ENCODE measurements at places on chromosomes 1 and 21.

DNA sequence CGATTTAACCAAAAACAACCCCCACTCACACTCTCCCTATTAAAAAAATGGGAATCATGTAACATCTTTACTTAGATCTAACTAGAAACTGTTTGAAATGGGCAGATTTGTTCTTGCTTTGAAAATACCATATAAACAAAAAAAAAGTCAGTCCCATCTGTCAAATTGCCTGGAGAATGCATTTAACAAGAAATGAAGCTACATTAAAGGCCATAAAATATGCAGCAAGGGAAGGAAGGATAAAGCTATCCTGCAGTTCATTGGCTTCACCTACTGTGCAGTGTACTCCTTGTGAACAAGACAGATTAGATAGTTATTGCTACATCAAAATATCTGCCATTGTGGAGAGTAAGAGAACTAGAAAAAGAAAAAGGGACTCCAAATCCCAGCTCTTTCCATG, 160.5 kb downstream of the LRRC7 start:
- DNase-seq, result no peak

DNA sequence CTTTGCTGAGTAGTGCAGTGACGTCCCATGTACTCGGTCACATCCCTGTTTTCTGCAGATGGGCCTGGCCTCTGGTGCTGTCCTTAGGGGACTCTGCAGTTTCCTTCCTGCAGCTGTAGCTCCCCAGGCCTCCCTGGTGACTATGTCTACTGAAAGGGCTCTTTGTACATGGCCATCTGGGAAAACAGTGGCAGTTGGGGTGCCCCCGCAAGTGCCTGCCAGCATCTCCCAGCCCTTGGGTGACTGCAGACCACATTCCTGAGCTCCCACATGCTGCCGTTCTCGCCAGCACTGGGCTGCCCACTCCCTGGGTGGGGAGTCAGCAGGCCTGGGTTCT, 37.5 kb upstream of the KCNA10 start:
- DNase-seq, result no peak

DNA sequence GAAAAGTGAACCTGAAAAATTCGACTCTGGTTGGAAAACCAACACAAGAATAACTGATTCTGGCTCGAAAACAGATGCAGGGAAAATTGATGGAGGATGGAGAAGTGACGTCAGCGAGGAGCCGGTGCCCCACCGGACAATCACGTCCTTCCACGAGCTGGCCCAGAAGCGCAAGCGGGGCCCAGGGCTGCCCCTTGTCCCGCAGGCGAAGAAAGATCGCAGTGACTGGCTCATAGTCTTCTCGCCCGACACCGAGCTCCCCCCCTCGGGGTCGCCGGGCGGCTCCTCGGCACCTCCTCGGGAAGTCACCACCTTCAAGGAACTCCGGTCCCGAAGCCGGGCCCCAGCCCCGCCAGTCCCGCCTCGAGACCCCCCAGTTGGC, 1.9 kb downstream of the RUSC1 start:
- no peak for DNase-seq

DNA sequence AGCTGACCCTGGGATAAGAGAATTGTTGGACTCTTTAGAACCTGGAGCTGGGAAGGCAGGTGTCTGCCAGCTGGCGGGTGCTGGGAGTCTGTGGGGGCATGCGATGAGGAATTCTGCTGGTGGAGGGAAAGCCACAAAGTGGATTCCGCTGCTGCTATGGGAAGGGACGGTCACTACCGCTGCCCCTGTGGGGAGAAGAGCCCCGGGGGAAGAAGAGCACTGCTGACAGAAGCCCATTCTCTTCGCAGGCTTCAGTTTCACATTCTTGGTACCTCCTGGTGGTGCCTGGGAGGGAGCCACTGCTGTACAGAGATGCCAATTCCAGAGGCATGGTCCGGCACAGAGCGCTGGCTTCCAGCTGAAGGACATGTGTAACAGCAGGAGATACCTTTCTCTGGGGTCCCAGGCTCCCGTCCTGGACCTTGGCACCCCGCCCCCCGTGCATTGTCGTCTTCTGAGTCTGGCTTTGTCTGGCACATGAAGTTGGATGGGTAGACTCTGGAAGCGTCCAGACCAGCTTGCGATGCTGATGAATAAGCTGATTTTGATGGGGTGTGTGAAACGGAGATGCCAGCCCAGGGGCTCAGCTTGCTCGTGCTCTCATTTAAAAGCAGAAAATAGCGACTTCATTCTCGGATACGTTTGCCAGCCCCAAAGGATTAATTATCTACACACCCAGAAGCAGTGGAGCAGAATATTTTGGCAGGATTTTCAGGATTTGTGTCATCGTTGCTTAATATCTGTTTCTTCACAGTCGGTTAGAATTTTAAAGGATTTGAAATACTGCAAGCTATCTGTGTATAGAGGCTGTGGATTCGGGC, 13.2 kb downstream of the PDXK start:
- DNase-seq, result no peak

GRCh38 chr1:186958520-186958919, 129.8 kb downstream of the PLA2G4A start:
- no peak for DNase-seq

- no peak for DNase-seq
These were observed 26.7 kb upstream of the MYSM1 start for GRCh38 chr1:58726581-58726980.

DNA sequence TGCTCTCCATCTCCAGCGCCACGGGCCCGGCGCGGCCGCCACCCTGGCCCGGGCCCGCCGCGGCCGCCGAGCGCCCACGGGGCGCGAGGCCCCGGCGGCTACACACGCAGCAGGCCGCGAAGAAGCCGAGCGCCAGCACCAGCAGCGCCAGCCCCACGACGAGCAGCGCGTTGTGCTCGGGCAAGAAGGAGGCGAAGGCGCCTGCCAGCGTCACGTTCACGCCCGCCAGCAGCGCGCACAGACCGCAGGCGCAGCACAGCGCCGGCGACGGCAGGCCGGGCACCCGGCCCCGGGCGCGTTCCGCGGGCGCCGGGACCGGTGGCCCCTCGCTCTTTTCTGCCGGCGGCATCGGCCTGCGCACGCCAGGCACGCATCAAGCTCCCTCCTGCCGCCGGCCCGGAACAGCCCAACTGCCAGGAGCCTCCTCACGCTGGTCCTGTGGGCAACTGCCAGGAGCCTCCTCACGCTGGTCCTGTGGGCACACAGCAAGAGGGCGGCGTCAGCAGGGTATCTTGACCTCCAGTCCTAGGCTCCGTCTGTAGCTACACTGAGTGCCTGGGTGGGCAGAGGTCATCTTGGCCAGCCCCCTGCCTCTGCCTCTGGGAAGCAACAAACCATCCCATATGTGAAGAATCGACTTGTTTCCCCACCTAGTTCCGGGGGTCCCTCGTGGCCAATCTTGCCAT, 18.1 kb downstream of the KNCN start:
- no peak for DNase-seq

GRCh38 chr1:218459450-218459849, 114.3 kb downstream of the TGFB2 start:
- no peak for DNase-seq

GRCh38 chr1:175126347-175126746, 58.7 kb downstream of the TNN start:
- DNase-seq, result no peak

DNA sequence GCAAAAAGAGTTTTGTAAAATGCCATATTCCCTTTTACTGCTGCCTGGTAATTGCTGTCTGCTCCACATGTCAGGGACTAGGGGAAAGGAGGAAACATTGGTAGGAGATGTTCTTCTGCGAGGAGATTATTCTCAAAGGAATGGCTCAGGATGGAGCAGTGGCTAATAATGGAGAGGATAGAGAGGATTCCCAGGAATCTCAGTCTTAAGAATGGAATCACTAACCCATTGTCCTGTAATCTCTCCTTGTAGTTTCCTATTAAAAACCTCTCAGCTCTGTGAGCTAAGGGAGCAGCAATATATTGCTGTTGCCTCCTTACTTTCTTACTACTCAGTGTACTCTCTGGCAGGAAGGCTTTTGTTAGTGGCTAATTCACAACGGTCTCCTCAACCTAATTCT, 175.4 kb downstream of the HS2ST1 start:
- no peak for DNase-seq

- DNase-seq, result no peak
These were observed 293.9 kb upstream of the PROX1 start for GRCh38 chr1:213693864-213694263.

GRCh38 chr1:196896355-196896754, 8.5 kb downstream of the CFHR4 start:
- DNase-seq, result no peak

DNA sequence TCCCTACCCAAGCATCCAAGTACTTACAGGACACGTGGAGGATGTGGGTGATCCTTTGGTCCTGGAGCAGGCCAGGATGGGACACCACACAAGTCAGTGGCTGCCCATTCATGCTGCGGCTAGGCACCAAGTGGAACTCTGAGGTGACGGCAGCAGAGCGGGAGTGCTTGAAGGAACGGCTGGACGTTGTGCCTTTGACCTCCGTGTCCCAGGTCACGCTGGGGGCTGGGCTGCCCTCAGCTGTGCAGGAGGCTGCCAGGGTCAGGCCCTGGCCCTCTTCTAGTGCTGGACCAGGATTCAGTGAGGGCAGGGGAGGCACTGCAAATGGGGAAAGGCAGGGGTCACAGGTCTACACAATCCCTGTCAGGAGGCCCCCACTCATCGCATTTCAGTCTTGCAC, 7.7 kb upstream of the ARHGAP30 start:
- no peak for DNase-seq

- DNase-seq, result no peak
These were observed 14.1 kb downstream of the ZNF678 start for GRCh38 chr1:227577500-227577899.

DNA sequence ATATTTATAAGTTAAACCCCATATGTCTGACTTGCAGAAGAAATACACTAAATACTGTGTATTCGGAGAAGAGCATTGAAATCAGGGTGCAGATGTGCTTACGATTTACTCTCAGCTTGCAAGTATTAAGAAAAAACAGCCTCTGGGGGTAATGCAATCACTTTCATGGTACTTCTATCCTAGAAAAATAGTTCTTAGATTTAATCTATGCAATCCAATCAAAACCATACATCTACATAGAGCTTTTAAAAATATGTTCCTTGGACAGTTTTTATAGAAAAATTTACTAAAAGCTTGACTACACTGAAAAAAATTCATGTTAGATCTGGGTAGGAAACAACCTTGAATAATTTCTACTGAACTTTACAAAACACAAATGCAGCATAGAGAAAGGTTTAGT, 890.3 kb upstream of the ADGRL2 start:
- DNase-seq, result no peak

DNA sequence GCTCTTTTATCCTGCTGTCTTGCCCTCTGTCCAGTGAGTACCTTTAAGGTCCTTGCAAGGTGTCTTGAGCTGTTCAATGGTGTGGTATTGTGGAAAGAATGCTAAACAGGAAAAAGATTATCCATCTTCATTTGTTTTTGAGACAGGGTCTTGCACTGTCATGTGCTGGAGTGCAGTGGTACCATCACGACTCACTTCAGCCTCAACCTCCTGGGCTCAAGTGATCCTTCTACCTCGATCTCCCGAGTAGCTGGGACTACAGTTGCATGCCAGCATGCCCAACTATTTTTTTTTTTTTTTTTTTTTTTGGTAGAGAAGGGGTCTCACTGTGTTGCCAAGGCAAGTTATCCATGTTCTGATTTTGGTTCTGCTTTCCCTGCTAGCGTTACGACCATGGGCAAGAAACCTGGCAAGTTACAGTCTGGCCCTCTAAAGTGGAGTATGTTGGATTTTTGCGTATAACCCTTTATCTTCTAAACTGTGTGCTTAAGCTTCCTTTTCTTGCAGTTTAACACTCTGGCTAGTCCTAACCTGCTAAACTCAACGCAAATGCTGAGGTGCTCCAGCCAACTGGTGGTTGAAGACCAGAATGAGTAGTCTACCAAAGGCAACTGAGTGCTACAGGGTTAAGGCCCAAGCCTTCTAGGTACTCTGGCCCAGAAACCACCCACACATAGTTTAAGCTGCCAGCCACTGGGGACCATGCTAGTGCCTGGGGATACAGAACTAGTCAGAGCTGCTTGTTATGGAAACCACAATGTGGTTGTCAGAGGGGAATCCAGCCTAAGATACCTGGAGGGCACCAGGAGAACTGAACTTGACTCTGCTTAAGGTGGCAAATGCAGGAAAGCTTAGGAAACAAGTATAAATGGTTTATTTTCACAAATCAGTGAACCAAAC, 7.9 kb downstream of the RPL11 start:
- no peak for DNase-seq

DNA sequence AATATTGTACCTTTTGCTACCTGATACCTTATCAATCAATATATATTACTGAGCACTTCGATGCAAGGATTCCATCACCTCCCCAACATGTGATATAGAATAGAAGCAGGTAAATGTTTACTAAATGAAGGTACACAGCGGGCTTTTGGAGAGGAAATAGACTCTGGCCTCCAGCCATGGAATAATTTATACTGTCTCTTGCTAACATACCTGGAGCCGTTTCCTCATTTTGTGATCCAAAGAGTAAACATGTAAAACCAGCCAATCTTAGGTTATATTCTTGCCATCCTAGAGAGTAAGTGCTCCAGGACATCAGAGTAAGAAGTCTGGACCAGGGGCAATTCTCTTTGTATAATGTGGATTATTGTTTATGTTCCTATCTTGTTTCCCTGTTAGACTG, 39.4 kb downstream of the NDUFS5 start:
- no peak for DNase-seq

GRCh38 chr1:6969762-6970161, 184.5 kb downstream of the CAMTA1 start:
- DNase-seq, result no peak

DNA sequence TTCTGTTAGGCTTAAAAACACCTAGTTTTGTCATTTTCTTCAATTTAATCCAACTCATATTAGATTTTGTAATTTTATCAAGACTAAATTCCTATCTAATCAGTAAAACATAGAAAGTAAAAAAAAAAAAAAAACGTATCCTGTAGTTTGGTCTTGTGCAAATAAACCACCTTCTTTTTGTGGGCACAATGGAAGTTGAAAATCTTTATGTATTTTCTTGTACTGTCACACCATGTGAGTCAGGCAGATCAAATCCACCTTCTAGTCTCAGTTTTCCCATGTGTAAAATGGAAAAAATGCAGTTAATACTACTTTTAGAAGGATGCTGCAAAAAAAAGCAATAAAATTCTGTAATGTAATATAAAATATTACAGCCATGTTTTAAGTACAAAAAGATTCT, 129.8 kb downstream of the CYYR1 start:
- no peak for DNase-seq

GRCh38 chr1:89865498-89866382, 44.9 kb downstream of the LRRC8D start:
- DNase-seq, result no peak

DNA sequence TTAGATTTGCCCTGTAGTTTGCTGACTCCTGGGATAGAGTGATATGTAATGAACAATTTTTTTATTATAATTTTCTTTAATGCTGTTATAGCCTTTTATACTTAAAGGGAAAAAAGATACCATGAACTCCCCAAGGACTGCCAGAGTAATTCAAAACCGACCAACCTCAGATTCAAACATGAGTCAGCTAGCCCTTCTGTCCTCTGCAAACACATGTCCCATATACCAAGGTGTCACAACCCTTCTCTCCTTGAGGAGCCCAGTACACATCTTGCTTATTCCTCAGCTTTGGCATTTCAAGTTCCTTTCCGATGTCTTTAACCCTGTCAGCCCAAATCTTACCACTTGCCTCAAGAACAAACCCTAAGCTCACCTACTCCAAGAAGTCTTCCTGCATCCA, 184.9 kb downstream of the KCNH1 start:
- no peak for DNase-seq

- no peak for DNase-seq
These were observed 50.0 kb upstream of the PRELP start for GRCh38 chr1:203425663-203425975.

- no peak for DNase-seq
These were observed 14.7 kb downstream of the CMPK1 start for GRCh38 chr1:47348246-47348645.

All from NCI-H1436 treated with DMSO at 0.1 percent for 48 hours (cell line).